Inflammatory macrophage treated with lipopolysaccharide for 1 hour (primary cell): ENCODE measurements at places on chromosomes 1 and 21.

GRCh38 chr1:92980732-92981647 is 19.7 kb upstream of the DIPK1A start:
- DNase-seq = peak; percentile 68

GRCh38 chr1:167794043-167794442 is 72.3 kb downstream of the MPZL1 start:
- DNase-seq = no peak

DNA sequence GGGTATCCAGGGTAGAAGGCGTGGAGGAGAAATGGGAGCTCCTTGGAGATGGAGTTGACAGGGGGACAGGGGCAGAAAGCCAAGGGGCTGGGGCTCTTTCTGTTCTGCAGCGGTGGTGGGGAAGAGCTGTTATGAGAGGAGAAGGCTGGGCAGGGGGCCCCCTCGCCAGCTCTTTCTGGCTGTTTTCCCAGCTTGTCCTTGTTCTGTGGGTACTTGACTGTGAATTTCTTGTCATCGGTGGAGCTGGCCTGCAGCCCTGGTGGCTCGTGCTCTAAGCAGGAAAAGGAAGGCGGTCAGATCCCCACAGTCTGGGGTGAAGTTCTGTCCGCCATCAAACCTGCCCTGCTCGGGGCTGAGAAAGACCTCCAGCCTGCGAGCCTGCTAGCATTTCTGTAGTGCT is 7.6 kb downstream of the ZNF683 start:
- no peak for DNase-seq

GRCh38 chr1:21546122-21546825 is 37.1 kb downstream of the ALPL start:
- peak; percentile 73 for DNase-seq

- no peak for DNase-seq
Measured at GRCh38 chr21:44281801-44282200, 3.9 kb upstream of the AIRE start.

- DNase-seq = no peak
Measured at GRCh38 chr1:192966073-192966472, 93.1 kb downstream of the UCHL5 start.

GRCh38 chr1:181443231-181443853 is 40.0 kb upstream of the CACNA1E start:
- DNase-seq = no peak

GRCh38 chr1:148372731-148373130 is 110.4 kb downstream of the PPIAL4G start:
- DNase-seq = no peak

DNA sequence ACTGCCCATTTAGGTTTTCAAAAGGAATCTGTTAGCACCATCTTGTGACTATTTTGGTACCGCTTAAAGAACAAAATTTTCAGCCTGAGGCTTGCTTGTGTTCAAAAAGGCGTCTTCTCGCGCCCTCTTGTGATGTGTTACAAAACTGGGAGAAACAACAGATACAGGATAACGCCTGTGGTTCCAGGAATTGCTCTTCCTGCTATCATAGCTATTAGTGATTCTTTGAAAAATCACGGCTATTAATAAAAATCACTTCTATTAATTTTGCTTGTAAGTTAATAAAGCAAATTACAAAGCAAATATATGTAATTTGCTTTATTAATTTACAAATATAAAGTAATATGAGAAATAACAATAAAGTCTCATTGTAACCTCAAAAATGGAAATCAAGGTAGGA is 82.2 kb upstream of the ABCD3 start:
- DNase-seq = peak; percentile 64

- no peak for DNase-seq
Measured at GRCh38 chr1:143643148-143643885, 328.5 kb downstream of the FAM72C start.

- no peak for DNase-seq
Measured at GRCh38 chr1:247210062-247210375, 38.2 kb upstream of the ZNF124 start.

DNA sequence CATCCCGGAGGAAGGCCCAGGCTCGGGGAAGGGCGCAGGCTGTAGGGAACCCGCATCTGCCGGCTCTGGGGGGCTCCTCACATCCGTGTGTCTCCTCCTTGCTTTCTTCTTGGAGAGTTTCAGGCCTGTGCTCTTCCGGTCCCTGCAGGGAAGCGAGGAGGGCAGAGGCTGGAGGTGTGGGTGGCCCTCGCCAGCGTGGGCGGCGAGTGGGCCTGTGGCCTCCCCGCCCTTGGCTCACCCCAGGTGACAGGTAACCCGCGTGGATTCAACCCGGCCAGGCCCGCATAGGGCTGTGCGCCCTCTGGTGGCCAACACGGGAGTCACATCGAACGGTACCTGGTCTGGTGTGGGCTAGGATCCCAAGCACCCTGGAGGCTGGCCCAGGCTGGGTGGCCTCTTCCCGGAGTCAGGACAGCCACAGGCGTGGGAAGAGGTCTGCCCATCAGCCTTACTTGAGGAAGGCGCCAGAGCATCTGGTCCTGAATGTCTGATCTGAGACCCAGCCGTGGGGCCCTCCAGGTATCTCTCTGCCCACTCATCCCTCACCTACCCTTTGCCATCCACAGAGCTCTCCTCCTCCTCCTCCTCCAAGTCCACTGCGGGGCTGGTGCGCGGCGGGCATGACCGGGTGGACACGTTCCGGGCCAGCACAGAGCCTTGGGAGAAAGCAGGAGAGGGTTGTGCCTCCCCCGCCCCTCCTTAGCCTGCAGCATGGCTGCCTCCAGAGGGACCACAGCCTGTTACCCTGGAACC is 9.6 kb upstream of the TNFRSF25 start:
- DNase-seq = peak; percentile 74

- DNase-seq = peak; percentile 12
Measured at GRCh38 chr1:247542811-247543210, 6.1 kb upstream of the GCSAML start.

DNA sequence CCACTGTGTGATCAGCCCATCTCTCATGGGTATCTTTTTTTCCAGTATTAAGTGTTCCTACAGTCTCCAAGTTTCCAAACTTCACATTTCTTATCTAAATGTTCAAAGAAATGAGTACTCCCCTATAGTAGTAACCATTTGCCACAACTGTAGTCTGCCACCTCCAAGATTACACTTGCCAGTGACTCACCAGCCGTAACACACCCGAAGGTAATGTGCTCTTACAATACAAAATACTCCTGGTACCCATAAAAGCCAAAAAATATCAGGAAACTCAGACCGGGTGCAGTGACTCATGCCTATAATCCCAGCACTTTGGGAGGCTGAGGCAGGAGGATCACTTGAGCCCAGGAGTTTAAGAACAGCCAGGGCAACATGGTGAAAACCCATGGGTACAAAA is 20.5 kb upstream of the ZNF496 start:
- no peak for DNase-seq

DNA sequence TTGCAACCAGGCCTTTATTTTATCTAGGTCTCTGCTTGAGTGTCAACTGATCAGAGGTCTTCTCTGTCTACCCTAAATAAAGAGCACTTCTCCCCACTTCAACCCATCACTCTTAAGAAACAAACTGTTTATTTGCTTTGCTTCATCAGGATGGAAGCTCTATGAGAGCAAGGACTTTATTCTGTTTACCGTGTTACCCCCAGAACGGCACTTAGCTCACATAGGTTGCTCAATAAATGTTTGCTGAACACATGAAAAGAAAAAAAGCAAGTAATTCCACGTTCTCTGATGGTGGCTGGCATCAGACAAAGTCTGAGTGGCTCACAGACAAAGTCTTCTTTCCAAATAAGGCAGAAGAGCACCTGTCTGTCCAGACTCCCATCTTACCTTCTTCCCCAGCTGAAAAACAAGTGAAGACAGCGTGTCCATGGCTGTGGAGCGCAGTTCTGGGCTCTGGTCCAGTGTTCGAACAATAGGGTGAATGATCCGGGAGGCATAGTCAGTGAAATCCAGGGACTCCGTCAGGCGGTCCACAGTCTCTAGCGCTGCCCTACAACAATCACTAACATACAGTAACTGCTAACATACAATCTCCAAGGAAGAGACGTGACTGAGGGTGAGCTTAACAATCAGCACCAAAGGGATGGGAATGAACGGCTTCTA is 22.9 kb downstream of the ANGPTL7 start:
- DNase-seq = no peak

- peak; percentile 88 for DNase-seq
Measured at GRCh38 chr1:175133673-175134435, 58.7 kb downstream of the KIAA0040 start.

GRCh38 chr1:55669293-55669692 is 454.1 kb upstream of the USP24 start:
- DNase-seq = no peak

DNA sequence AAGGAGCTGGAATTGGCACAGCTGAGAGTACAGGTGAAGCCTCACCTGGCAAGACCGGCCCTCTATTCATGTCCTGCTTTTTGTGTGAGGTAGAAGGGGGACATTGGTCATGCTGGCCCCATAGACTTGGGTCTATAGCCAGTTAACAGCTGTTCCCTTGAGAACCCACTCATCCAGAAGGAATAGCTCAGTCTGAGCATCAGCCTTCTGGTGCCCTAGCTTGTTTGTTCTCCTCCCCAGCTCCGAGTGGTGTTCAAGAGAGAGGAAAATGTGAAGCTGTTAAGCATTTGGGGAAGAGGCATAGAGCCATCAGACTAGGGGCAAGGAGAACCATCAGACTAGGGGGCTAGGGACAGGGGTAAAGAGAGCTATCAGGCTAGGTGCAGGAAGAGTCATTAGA is 290.9 kb downstream of the SIPA1L2 start:
- no peak for DNase-seq

- no peak for DNase-seq
Measured at GRCh38 chr1:2104621-2105427, 54.6 kb downstream of the PRKCZ start.

GRCh38 chr1:193514397-193514796 is 328.0 kb upstream of the B3GALT2 start:
- peak; percentile 16 for DNase-seq

DNA sequence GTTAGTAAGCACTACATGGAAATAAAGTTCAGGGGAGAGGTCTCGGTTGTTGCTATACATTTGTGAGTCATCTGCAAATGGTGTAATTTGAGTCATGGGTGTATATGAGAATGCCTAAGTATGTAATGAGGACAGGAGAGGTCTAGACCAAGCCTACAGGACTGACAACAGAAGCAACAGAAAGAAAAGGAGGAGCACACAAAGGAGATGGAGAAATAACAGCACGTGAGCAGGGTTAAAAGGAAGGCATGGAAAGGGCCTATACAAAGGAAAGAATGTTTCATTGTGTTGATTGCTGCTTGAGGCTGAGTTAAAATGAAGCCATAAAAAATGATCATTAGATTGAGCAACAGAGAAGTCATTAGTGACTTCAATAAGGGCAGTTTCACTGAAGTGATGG is 28.0 kb upstream of the PRKAA2 start:
- no peak for DNase-seq

DNA sequence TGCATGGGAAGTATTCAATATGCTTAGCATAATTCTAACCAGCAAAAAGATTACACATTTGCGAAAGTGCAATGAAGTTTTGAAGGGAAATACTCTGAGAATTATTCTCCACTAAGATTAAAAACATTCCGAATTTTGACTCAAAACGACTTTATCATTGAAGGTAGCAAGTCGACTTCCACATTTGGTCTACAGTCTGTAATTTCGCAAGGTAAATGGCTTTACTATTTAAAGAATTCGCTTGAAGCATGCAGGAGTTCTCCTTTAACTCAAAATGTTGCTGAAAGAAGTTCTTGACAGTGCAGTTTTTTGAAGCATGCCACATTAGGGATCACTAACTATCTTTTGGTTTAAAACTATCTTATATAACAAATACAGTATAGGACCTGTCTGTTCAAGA is 161.0 kb upstream of the HP1BP3 start:
- no peak for DNase-seq

DNA sequence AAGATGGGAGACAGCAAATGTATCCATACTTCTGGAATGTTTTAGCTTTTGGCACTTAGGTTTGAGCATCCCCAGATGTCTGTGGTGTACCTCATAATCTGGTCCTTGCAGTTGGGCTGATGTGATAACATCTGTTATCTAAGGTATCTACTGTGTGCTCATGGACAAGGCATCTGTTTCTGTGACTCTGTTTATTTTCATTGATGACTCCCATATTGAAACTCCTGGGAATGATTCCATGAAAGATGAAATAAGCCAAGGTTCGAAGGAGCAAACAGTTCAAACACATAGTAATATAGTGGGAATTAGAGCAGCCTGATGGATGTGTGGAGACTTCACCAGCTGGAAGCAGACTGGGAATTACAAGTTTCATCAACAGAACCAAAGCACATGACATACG is 20.7 kb upstream of the TRIM45 start:
- no peak for DNase-seq

- no peak for DNase-seq
Measured at GRCh38 chr1:92572520-92572919, 85.8 kb upstream of the GFI1 start.

DNA sequence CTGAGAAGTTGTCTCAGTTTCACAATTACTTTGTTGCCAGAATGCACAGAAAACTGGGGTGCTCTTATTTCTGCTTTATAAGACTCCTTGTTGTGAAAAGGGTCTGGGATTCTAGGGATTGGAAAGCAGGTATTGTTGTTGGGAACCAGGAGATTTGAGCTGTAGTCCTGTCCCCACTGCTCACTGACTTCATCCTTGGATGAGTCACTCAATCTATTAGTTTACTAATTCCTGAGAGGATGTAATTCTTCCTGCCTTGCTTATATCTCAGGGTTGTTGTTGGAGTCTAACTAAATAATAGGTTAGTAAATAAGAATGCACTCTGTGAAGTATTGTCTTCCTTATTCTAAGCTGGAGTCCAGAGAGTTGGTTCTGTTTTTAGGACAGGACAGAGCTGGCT is 172.5 kb upstream of the GALNT2 start:
- DNase-seq = no peak

GRCh38 chr1:100868364-100868995 is 26.2 kb downstream of the EXTL2 start:
- peak; percentile 68 for DNase-seq

GRCh38 chr1:222329493-222330045 is 218.3 kb downstream of the HHIPL2 start:
- DNase-seq = no peak

DNA sequence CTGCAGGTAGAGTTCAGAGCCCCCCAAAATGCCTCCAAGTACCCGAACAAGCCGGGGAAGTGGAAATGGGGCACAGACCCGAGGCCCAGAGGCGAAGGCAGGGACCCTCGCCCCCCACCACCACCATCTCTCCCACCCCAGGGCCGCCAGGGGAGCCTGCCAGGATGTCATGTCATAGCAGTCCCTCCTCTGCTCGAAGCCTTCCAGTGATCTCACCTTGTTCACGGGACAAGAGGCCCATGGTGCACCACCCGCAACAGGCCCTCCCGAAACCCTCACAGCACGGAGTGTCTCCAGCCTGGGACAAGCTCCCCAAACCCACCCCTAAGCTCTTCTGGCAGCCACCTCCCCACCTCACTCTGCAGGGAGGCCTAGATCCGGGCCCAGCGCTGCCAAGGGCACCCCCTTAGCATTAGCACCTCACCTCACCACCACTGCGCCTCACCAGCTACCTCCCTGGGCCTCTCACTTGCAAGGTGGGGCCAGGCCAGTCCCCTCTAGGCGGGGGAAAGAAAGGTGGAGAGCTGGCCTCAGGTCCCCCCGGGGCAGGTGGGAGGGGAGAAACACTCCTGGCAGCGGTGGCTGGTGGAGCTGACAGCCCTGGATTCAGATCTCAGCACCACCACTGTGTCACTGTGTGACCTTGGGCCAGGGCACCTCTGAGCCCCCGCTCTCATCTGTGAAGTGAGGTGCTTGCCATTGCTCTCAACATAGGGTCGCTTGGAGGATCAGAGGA is 13.3 kb downstream of the CHD5 start:
- no peak for DNase-seq

- no peak for DNase-seq
Measured at GRCh38 chr1:172993640-172994039, 57.1 kb downstream of the TNFSF18 start.

- no peak for DNase-seq
Measured at GRCh38 chr1:165773324-165773965, 4.8 kb upstream of the TMCO1 start.

GRCh38 chr1:185965870-185966269 is 231.7 kb downstream of the HMCN1 start:
- DNase-seq = no peak
